SK-N-DZ (cell line): ENCODE measurements at places on chromosomes 3 and 15.

- no peak for DNase-seq
Observed at GRCh38 chr3:161489395-161489794, 7.2 kb upstream of the OTOL1 start.

GRCh38 chr15:62907275-62907674 is 135.3 kb upstream of the TPM1 start:
- DNase-seq, result no peak

GRCh38 chr3:177916461-177916860 is 619.8 kb upstream of the KCNMB2 start:
- no peak for DNase-seq

GRCh38 chr15:100276506-100276905 is 65.3 kb downstream of the ADAMTS17 start:
- no peak for DNase-seq

DNA sequence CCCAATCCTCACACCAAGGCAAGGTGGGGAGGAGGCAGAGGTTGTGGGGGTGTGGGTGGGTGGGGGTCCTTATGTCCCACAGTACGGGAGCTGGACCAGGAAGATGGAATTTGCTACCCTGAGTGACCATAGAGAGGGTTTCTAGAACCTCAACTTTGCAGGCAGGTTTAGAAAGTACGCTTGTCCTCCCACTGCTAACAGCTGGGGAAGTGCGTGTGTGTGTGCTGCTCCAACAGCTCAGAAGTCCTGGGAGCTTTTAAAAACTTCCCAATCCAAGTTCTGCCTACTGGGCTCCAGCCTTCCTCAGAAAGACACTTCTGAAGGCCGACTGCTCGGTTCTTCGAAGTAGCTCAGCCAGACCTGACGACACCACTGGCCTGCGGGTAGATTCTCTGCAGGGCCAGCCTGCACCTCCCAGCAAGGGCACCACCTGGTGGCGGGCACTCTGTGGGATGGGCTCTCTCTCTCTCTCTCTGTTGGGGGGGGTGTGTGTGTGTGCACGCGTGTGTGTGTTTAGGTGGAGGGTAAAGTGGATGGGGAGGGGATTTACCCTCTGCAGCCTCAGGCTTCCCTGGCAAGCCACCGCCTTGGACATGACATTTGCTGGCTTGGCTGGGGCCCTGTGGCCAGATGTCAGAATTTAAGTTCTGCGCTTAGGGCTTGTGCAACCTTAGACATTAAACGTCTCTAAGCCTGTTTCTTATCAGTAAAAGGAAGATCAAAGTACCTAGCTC is 15.6 kb downstream of the TMEM158 start:
- peak; percentile 23 for DNase-seq

GRCh38 chr3:171494457-171495109 is 34.4 kb upstream of the TNIK start:
- no peak for DNase-seq

GRCh38 chr3:46664971-46665762 is 28.3 kb downstream of the ALS2CL start:
- no peak for DNase-seq

GRCh38 chr3:184740509-184741258 is 28.8 kb upstream of the MAGEF1 start:
- no peak for DNase-seq

DNA sequence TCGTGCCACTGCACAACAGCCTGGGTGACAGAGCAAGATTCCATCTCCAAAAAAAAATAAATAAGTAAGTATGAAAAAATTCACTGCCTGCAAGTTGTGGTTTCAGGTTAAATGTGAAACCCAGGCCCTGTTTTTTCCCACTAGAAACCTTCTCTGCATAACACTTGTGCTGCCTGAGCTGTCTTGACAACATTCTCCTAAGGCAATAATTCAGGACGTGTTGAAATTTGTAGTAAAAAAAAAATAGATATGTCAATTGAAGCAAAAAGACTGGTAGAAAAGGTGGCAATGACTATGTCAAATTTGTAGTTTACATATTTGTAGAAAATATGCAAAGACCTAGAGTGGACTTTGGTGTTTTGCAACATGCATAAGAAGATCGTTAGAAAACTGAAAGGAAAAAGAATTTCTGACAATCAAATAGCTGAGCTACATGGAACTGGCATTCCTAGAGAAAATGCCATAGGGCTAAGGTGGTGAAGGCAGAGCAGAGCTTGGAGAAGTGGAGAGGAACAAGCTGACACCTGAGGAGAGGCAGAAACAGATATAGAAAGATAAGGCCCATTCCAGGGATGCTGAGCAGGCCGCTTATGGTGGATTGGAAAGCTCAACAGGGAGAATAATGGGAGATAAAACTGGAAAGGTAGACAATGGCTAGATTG is 150.2 kb downstream of the PLCH1 start:
- peak; percentile 60 for DNase-seq

DNA sequence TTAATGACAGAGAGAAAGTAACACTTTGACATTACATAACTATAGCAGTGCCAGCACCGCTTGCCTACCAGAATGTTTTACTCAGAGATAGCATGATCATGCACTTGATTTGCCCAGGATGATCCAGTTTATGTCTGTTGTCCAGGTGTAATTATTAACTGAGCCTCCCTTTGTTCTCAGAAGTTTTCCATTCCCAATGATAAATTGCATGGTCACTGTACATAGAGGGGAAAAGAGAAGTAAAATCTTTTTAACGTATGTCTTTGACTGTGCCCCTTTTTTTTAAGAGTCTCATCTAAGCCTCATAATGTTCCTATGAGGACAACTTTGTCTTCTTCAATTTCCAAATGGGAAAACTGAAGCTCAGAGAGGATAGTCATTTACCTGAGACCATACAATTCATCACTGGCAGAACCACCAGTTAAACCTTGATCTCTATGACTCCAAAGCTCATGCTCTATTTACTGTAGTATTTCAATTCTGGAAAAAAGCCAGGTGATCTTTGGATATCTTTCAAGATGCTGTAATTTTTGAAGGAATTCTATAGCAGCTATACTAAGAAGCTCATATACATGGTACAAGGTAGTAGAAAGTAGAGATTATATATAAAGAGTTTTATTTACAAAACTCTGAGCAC is 25.1 kb downstream of the C3orf85 start:
- DNase-seq, result no peak
